ENCODE measurements at places on chromosomes 1 and 21.

DNA sequence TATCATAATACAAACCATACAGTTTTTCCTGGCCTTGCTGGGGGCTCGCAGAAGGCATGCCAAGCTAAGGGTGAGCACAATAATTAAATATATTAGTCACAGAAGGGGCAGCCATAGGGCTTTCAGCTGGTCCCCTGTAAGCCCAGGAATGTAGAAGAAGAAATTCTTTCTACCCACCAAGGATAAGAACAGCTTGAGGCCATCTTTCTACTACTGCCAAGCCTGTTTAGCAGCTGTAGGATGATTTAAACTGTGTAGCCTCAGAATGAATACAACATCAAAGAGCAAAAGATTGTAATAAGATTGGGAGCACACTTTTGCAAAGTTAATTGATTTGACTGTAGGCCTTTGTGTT, 171.5 kb downstream of the LRRC7 start:
- H3K4me3 ChIP-seq: no peak overlapping the region
- H3K4me1 ChIP-seq: no peaks in the 10 kb centered on the region
- no peaks in the 10 kb centered on the region for H3K27me3 ChIP-seq
- no peaks in the 10 kb centered on the region for H3K36me3 ChIP-seq
- DNase-seq: no peak

DNA sequence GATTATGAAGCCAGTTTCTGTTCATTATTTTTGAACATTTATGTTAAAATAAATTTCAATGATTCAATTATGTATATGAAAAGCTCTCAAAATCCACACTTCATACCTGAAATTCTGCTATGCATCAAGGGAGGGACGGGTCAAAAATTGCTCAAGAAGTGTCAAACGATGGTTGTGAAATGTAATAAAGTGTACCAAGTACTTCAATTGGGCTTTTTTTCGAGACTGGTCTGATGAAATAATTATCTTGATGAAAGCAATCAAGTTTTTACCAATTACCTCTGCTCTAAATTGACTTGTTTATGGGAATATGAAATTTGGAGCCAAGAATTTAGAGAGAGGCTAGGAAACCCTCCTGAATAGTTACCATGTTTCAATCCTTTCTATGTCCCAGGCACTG, 7.9 kb downstream of the OSCP1 start:
- no peak for DNase-seq
- H3K4me3 ChIP-seq: no peak overlapping the region
- H3K36me3 ChIP-seq: no peaks in the 10 kb centered on the region
- no peaks in the 10 kb centered on the region for H3K27me3 ChIP-seq
- H3K27ac ChIP-seq: no peak overlapping the region

DNA sequence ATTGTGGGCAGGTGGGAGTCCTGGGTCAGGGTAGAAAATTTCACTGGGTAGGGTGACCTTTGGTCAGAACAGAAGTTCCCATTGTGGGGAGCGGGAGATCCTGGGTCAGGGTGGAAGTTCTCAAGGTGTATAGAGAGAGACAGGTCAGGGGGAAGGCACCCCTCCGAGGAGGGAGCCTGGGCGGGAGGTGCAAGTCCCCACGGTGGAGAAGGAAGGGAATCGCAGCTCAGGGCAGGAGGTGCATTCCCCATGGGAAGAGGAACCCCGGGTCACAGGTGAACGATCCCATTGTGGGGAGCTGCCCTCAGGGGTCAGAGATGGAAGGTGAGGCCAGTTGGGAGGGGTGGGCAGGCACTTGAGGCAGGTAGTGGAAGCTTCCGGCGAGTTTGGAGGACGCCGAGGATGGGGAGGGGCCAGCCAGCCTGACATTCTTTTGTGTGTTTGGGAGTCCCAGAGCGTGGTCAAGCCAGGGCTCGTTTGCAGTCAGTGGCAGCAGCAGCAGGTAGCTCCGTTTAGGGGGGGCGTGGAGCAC, 637 bp downstream of the LYPLA2 start:
- H3K27ac ChIP-seq: no peak overlapping the region
- no peaks in the 10 kb centered on the region for H3K27me3 ChIP-seq
- H3K36me3 ChIP-seq: peaks cover 27% of the 10 kb centered on the region

- H3K4me1 ChIP-seq: no peaks in the 10 kb centered on the region
- H3K4me3 ChIP-seq: no peak overlapping the region
- no peaks in the 10 kb centered on the region for H3K36me3 ChIP-seq
Observed at GRCh38 chr1:68454534-68454933, 4.8 kb upstream of the RPE65 start.

DNA sequence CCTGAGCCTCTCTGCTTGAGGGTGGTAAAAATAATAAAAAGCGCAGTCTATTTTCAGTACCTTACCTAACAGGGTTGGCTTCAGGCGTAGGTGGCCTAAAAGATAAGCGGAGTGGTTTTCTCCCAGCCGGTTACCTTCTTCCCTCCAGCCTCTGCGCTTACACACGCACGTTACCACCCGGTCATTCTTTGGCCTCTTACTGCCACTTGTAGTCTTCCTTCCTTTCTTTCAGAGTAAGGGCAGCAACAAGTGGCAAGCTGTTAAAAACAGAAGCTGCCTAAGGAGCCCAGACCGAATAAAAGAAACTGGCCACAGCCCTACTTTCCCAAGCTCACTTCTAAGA, 35.4 kb downstream of the CLCA1 start:
- H3K27ac ChIP-seq: no peak overlapping the region
- H3K4me3 ChIP-seq: no peak overlapping the region
- H3K27me3 ChIP-seq: no peaks in the 10 kb centered on the region
- no peak for DNase-seq
- H3K4me1 ChIP-seq: peaks cover 5% of the 10 kb centered on the region
- no peaks in the 10 kb centered on the region for H3K36me3 ChIP-seq

- no peak for DNase-seq
- no peak overlapping the region for H3K27ac ChIP-seq
- H3K4me1 ChIP-seq: no peaks in the 10 kb centered on the region
- H3K4me3 ChIP-seq: no peak overlapping the region
- no peaks in the 10 kb centered on the region for H3K27me3 ChIP-seq
Observed at GRCh38 chr1:17973694-17974093, 133.9 kb upstream of the IGSF21 start.

DNA sequence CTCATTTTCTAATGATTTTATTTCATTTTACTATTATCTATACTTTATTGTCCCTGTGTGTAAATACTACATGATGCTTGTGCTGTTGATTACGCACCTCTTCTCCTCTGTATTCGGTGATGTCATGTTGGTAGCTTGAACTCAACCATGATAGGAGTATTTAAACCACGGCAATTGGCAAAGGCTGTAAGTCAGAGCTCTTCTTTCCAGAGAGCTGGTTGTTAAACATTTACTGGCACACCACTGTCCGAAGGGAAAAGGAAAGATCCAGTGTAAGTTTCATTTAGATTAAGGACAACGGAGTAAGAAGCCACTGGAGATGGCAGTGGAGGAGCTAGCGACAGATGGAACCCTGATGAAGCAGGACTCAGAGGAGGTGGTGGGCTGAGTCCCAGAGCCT, 93.4 kb upstream of the KCNE2 start:
- H3K4me3 ChIP-seq: no peak overlapping the region
- H3K27ac ChIP-seq: no peak overlapping the region
- DNase-seq: no peak
- 0 out of 2 replicates have a peak, but pooled peaks cover 2% of the 10 kb centered on the region for H3K4me1 ChIP-seq

DNA sequence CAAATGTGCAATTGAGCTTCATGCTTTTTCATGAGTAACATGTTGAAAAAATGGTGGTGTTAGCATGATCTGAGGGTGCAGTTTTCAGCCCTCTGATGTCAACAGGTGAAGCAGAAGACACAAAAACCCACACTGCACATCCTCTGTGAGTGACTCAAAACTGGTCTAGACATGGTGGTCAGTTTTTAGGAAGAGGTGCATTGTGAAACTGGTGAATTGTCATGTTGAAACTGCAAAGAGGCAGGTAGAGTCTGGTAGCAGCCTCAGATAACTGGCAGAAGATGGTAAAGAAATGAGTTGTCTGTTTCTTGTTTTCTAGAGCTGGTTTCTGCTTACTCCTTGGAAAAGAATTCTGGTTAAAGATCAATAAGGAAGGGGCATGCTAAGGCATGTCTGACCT, 97.3 kb upstream of the HMCN1 start:
- no peaks in the 10 kb centered on the region for H3K27me3 ChIP-seq
- H3K36me3 ChIP-seq: no peaks in the 10 kb centered on the region
- no peak for DNase-seq
- no peaks in the 10 kb centered on the region for H3K4me1 ChIP-seq

- no peaks in the 10 kb centered on the region for H3K27me3 ChIP-seq
- H3K4me1 ChIP-seq: no peaks in the 10 kb centered on the region
- no peak for DNase-seq
- no peak overlapping the region for H3K4me3 ChIP-seq
Observed at GRCh38 chr1:80211691-80212380, 1205.3 kb upstream of the ADGRL4 start.

GRCh38 chr1:108049178-108049819, 84.3 kb upstream of the VAV3 start:
- H3K27me3 ChIP-seq: no peaks in the 10 kb centered on the region
- no peak overlapping the region for H3K27ac ChIP-seq
- H3K4me3 ChIP-seq: no peak overlapping the region
- DNase-seq: no peak
- no peaks in the 10 kb centered on the region for H3K36me3 ChIP-seq

DNA sequence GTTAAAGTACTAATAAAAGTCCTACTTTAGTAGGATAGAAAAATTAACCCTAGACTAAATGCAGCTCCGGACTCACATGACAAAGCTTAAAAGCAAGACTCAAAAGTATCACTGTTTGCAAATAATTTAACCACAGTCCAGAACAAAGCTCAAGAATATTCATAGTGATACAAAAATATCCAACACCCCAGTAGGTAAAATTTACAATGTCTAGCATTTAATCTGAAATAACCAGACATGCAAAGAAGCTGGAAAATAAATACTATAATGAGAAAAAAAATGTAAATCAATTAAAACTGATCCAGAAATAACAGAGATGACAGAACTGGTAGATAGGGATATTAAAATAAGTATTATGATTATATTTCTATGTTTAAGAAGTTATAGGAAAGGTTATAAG, 67.0 kb downstream of the KIAA0319L start:
- H3K27ac ChIP-seq: no peak overlapping the region
- H3K27me3 ChIP-seq: no peaks in the 10 kb centered on the region
- no peaks in the 10 kb centered on the region for H3K4me1 ChIP-seq
- H3K36me3 ChIP-seq: no peaks in the 10 kb centered on the region

- no peak for DNase-seq
- H3K27ac ChIP-seq: no peak overlapping the region
- H3K27me3 ChIP-seq: no peaks in the 10 kb centered on the region
- H3K4me3 ChIP-seq: no peak overlapping the region
- no peaks in the 10 kb centered on the region for H3K36me3 ChIP-seq
Observed at GRCh38 chr1:64245495-64245894, 42.1 kb downstream of the UBE2U start.

GRCh38 chr1:34479731-34480130, 275.1 kb upstream of the GJB5 start:
- no peak overlapping the region for H3K27ac ChIP-seq
- peaks cover 3% of the 10 kb centered on the region for H3K4me1 ChIP-seq
- H3K36me3 ChIP-seq: no peaks in the 10 kb centered on the region
- DNase-seq: no peak
- no peaks in the 10 kb centered on the region for H3K27me3 ChIP-seq
- H3K4me3 ChIP-seq: no peak overlapping the region

GRCh38 chr1:85607126-85607920, 26.8 kb downstream of the CCN1 start:
- H3K36me3 ChIP-seq: no peaks in the 10 kb centered on the region
- H3K4me1 ChIP-seq: peaks cover 11% of the 10 kb centered on the region
- H3K4me3 ChIP-seq: no peak overlapping the region
- peak overlapping the region; percentile 41 for H3K27ac ChIP-seq
- peak; percentile 82 for DNase-seq

DNA sequence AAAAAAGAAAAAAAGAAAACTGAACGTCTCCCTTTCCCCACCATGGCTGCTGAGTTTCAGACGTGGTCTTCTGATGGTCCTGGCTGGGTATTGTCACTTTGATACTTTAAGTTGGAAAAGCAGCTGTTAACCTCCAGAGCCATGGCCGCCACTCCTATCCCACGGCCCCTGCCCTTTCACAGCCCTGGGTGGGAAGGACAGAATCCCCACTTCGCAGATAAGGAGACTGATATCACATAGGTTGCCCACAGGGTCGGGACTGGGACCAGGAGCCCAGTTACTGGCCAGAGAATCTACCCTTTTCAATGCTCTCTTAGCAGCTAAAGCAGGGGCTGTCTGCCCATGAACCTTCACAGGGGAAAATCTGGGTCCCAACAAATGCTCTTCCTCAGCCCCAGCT, 16.8 kb downstream of the BMP8A start:
- no peak overlapping the region for H3K27ac ChIP-seq
- no peak for DNase-seq
- H3K4me3 ChIP-seq: no peak overlapping the region
- no peaks in the 10 kb centered on the region for H3K36me3 ChIP-seq

GRCh38 chr1:215891266-215892057, 324.4 kb downstream of the KCTD3 start:
- no peaks in the 10 kb centered on the region for H3K27me3 ChIP-seq
- no peak overlapping the region for H3K4me3 ChIP-seq
- no peaks in the 10 kb centered on the region for H3K36me3 ChIP-seq
- no peak for DNase-seq
- no peaks in the 10 kb centered on the region for H3K4me1 ChIP-seq

DNA sequence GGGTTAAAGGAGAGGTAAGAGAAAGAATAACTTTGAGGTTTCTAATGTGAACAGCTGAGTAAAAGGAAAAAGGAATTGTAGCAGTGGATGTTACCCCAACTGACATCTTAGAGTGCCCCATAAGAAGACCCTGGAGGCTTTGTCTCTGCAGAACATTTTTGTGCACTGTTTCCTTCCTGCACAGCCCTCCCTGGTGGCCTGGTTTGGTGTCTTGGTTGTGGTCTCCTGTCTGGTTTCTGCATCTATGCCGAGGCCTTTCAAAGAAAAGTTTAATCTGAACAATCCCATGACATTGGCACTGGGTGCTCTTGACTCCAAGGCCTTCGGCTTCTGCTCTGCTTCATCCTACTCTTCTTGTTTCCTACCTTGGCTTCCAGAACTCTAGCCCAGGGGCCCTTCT, 57.8 kb downstream of the RHOU start:
- DNase-seq: no peak
- no peaks in the 10 kb centered on the region for H3K36me3 ChIP-seq

DNA sequence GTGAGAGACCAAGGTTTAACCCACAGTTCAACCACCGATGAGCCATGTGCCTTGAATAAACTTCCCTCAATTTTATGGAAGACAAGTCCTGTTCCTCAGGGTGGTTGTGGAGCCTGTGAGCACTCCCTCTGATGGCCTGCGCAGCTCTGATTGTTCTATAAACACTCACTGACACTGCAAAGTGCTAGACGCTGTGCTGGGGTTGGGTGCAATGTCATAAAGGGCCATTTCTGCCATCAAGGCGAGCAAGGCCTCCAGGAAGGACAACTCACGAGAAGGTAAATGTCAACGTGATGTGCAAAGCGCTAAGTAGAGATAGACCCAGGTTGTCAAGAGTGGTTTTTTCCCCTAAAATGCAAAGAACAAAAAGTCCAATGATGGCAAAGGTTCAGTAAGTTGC, 75.7 kb upstream of the SYT6 start:
- H3K36me3 ChIP-seq: no peaks in the 10 kb centered on the region
- no peaks in the 10 kb centered on the region for H3K4me1 ChIP-seq
- H3K4me3 ChIP-seq: no peak overlapping the region
- DNase-seq: no peak
- no peaks in the 10 kb centered on the region for H3K27me3 ChIP-seq
- no peak overlapping the region for H3K27ac ChIP-seq

- H3K27ac ChIP-seq: no peak overlapping the region
- H3K27me3 ChIP-seq: no peaks in the 10 kb centered on the region
- no peak overlapping the region for H3K4me3 ChIP-seq
- no peaks in the 10 kb centered on the region for H3K36me3 ChIP-seq
- no peak for DNase-seq
- H3K4me1 ChIP-seq: no peaks in the 10 kb centered on the region
Observed at GRCh38 chr1:240524356-240525069, 87.4 kb downstream of the GREM2 start.

GRCh38 chr1:98947071-98947470, 57.6 kb downstream of the PLPPR5 start:
- no peak overlapping the region for H3K27ac ChIP-seq
- no peaks in the 10 kb centered on the region for H3K4me1 ChIP-seq
- no peaks in the 10 kb centered on the region for H3K36me3 ChIP-seq
- no peak overlapping the region for H3K4me3 ChIP-seq

All from iPS DF 6.9 (cell line).